ENCODE measurements at places on chromosomes 3 and 15.

DNA sequence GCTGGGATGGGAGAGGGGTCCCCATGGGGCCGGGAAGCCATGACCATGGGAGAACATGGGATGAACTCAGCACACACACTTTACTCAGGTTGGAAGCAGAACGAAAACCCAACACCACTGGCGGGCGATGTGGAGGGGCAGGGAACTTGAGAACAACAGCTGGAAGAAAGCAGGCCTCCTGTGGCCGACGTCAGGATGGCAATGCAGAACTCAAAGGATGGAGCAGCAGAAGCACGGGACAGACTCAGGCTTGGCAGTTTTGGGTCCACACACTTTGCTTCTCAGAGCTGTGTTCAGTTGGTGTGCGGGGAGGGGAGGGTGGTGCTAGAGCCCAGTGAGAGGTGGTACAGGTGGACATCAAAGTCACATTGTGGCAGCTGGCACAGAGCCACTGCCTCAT is 80.7 kb downstream of the SEC22A start:
- DNase-seq = no peak

DNA sequence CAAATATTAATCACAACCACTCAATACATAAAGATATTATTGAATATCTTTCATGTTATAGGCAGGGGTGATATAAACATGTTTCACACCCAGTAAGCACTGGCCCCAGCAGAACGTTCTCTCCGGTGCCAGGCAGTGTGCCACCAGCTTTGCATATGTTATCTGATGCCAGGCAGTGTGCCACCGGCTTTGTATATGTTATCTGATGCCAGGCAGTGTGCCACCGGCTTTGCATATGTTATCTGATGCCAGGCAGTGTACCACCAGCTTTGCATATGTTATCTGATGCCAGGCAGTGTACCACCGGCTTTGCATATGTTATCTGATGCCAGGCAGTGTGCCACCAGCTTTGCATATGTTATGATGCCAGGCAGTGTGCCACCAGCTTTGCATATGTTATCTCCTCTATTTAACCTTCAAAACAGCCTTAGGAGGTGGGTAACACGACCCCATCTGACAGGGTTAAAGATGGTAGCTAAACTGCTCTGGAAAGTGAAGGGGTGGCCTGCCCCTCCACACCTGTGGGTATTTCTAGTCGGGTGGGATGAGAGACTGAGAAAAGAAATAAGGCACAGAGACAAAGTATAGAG is 6.9 kb downstream of the MUC20 start:
- DNase-seq = no peak

DNA sequence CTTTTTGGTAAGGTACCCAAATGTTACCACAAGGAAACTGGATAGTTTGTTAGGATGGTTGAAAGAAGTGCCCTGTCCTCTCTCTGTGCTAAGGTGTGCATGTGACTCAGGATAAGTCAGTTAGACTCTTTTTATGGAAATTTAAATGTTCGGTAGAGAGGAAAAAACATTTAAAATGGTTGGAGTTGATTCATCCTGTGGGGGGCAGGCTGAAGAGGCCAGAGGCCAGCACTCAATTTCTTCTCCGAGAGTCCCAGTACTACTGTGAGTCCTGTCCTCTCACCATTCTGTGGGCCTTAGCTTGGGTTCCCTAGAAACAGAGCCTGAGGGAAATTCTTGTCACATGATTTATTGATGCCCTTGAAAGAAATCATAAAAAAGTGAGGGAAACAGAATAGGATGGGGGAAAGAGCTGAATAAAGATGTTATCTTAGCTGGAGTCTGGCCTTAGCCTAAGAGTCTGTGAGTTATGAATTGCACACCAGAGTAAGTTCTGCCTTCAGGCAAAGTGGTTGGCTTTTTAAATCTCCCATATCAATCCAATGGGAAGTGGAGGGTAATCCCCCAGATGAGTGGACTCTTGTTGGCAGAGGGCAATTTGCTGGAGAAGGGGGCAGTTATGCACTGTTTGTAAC is 106.5 kb upstream of the GALNT15 start:
- DNase-seq = no peak

DNA sequence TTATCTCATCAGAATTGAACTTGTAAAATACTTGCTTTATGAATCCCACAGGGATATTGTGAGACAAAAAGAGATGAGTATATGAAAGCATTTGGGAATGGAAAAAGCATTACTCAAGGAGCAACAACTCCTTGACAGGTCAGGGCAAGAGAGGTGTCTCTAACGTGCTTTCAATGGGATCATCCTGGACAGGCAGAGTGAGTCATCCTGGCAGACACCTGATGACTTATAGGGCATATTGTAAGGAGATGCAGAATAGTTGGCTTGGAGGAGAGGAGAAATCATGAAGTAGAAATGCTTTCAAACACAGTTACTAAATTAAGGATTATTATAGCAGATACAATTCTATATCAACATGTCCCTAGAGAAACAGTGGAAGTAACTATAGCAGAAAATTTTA is 71.9 kb upstream of the THSD4 start:
- no peak for DNase-seq

DNA sequence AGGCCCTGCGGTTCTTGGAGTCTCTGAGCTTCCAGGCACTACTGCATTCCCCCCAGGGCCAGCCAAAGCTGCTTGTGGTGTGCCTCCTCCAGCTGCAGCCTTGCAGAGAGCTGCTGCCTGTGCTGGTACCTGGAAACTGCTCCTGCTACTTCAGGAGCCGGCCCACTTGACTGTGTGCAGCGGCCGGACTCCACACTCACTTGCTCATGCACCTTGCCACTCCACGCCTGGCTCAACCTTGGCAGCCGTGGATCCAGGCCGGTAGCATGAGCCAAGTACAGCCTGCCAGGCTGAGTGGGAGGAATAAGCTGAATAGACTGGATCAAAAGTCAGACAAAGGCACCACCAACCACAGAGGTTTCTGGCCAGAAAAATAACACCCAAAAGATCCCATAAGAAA is 169.7 kb downstream of the TJP1 start:
- no peak for DNase-seq

DNA sequence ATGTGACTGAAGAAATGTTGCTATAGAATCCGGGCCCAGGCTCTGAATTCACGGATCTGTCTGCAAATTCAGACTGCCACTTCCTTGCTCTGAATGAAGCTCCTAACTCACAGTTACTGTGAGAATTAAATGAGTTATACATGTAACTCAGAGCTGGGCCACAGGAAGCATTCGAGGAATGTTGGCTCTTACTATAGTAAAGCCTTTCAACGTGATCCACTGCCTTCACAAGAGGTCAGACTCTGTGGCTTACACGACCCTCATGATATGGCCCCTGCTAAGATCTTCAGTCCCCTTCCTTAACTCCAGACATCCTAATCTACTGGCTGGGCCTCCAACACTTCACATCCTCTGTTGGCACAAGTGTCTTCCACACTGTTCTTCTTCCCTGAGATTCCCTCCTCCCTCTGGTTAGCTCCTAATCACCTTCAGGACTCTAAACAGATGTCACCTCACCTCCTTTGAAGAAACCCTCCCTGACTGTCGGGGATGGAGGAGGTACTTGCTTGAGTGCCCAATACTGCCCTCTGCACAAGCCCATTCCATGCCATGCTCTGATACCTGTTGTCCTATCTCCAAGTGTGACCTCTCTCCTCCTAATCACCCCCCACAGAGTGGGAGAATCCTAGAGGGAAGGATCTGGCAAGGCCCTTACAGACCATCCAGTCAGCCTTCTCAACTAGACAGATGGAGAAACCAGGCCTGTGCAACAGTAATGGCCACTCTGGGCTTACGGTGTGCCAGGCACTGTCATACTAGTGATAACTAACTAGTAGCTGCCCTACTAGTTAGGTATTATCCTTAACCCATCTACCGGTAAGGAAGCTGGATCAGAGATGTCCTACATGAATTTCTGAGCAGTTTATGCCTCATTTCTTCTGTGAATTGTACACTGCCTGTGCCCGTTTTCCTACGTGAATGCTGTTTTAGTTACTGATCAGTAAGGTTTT is 1.3 kb downstream of the ACTR8 start:
- no peak for DNase-seq

DNA sequence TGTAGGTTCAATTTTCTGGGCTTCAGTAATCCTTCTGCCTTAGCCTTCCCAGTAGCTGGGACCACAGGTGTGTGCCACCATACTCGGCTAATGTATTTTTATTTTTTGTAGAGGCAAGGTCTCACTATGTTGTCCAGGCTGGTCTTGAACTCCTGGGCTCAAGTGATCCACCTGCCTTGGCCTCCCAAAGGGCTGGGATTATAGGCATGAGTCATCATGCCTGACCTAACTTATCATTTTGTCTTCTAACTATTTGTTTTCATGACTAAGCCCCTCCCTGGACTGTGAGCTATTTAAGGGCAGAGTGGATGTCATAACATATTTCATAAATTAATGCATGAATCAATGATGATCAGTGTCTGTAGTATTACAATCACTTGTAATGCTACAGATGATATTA is 56.1 kb upstream of the PIAS1 start:
- no peak for DNase-seq

DNA sequence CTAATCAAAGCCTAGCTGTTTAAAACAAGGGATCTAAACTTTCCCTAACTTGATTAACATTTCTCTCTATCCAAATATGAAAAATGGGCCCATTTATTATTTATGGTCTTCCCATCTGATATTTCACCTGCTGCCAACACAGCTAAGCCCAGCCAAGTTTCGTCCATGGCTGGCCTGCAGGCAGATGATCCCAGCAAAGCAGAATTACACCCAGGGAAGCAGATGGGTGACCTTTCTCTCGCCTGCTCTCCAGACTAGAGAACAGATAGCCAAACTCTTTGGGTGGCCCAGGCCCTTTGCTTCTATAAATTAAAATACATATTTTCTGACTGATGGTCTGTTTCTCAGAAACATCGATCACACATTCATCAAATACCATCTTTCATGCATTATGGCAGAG is 1038.8 kb downstream of the AGBL1 start:
- no peak for DNase-seq

- DNase-seq = no peak
These were observed 37.9 kb downstream of the TUBGCP4 start for GRCh38 chr15:43408789-43409188.

DNA sequence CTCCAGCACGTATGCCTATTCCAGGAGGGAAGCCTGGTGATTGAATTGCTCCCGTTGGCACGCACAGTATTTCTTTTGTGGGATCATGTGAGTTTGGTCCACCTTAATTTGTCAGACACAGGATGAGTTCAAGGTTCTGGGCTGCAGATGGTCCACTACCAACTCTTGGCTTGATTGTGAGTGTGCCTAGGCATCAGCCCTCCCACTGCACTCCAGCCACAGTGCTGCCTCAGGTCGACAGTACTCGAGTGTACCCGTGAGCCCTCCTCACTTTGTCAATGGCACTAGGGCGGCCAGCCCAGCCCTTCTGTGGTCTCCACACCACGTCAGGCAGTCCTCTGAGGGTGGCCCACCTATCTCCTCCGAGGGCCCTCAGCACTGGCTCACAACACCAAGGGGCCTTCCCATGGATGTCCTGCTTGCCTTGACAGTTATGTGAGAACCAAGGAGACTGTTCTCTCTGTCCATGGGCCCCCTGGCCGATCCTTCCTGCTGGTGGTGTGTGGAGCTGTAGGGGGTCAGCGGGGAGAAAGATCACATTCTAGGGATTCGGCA is 30.2 kb downstream of the CHRD start:
- no peak for DNase-seq

- DNase-seq = no peak
These were observed 74.1 kb downstream of the MME start for GRCh38 chr3:155154255-155154654.
